Hepatocyte (in vitro differentiated cells): ENCODE measurements at places on chromosomes 11 and 22.

DNA sequence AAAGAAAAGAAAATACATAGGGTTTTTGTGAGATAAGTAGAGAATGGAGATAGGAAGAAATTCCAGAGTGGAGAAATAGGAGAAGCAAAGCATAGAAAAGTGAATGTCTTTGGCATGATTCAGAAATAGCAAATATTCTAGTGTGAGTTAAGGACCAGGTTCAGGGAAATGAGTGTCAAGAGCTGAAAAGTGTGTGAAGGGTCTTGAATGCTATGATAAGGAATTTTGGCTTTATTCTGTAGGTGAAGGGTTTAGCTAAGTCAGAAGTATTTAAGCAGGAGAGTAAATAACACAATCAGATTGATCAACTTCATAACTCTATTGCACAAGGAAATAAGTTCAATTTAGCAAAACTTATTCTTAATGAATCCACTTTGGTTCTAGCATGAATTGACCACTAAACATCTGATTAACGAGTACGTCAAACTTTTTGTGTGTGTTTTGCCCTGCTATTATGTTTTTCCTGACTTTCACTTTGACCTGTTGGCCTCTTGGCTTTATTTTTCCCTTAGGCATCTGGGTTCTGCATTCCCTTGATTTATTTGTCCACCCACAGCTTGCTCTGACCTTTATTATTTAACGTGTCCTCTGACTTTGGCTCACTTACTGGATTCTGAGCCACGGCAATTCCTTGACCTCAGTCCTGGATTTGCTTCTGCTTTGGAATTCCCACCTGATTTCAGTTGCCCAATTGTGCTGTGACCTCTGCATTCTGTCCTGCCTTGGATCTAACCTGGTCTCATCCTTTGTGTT is 11.9 kb upstream of the TMEM218 start:
- DNase-seq, result no peak

GRCh38 chr11:61800331-61801281 is 7.9 kb downstream of the FEN1 start:
- DNase-seq, result no peak

DNA sequence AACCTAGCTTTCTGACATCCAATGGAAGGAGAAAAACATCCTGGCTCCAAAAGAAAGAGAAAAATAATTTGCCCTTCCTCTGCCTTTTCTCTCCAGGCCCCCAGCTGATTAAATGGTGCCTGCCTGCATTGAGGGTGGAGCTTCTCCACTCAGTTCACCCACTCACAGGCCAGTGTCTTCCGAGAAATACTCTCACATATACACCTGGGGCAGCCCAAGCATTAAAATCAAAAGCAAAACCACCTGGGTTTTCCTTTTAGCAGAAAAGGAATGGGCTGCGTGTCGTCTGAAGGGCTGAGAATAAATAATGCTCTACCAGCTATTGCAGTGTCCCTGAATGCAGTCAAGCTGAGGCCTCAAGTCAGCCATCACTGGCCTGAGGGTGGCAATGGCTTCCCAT is 1143.8 kb upstream of the TENM4 start:
- DNase-seq, result no peak

GRCh38 chr11:70265341-70265740 is 5.1 kb upstream of the PPFIA1 start:
- no peak for DNase-seq

- DNase-seq, result peak; percentile 85
Observed at GRCh38 chr11:59186130-59186594, 14.2 kb downstream of the DTX4 start.

- no peak for DNase-seq
Observed at GRCh38 chr22:35960854-35961253, 67.8 kb downstream of the RBFOX2 start.

DNA sequence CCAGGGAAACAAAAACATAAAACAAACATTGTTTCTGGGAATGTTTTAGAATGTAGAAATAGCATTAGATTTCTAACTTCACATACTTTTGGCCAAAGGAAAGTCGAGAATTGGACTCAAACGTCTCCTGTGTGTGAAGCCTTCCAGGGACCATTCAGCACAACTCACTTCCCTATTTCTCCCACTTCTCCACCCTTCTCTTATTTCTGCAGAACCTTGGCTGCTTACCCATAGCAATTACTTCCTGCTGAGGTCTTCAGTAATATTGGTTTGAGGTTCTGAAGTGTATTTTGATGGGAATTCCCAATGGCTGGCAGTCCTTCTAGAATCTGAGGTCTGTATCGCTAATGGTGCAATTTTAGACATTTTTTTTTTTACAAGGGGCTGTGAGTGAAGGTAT is 158.3 kb upstream of the SNX19 start:
- DNase-seq, result no peak

DNA sequence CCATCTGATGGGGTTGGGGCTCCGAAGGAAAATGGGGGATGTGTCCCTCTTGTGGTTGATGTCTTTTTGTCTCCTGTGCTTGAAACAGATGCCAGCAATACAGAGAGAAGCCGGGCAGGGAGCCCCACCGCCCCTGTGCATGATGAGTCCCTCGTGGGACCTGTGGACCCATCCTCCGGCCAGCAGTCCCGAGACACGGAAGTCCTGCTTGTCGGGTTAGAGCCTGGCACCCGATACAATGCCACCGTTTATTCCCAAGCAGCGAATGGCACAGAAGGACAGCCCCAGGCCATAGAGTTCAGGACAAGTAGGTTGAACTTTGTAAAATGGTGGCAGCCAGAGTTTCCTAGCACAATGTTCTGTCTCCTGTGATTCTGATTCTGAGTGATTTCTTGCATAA is 91.7 kb upstream of the OR4B1 start:
- DNase-seq, result no peak
